ENCODE measurements at places on chromosomes 12 and 14.

DNA sequence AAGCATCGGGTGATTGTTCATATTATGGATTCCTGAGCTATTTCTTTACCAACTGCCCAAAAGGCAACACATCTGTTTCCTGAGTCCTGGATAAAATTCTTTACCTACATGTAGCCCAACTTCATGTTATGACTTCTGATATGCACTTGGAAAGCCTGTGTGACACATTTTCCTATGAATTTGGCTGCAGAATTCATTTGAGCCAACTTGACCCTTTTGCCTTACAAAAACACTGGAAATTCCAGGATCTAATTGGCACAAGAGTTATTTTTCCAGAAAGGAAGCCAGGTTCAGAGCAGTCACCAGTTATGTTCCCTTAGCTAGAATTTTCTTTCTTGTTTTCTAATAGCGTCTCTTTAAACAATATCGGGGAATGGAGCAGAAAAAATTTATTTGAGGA is 202.5 kb upstream of the LRIG3 start:
- DNase-seq: no peak

DNA sequence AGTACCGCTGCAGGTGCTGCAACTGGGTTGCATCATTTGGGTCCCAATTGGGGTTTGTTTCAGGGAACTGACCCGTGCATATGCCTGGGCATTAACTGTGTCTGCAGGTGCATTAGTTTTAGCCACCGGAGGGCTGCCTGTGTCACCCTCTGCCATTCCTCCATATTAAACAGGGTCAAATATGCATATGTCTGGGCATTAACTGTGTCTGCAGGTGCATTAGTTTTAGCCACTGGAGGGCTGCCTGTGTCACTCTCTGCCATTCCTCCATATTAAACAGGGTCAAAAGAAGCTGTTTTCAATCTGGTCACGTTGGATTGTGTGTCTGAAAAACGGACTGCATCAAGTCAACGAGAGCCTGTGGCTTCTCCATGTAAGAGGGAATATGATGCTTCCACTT is 1317.0 kb downstream of the TMEM121 start:
- DNase-seq: no peak

GRCh38 chr14:91118511-91119068 is 4.7 kb downstream of the DGLUCY start:
- no peak for DNase-seq

DNA sequence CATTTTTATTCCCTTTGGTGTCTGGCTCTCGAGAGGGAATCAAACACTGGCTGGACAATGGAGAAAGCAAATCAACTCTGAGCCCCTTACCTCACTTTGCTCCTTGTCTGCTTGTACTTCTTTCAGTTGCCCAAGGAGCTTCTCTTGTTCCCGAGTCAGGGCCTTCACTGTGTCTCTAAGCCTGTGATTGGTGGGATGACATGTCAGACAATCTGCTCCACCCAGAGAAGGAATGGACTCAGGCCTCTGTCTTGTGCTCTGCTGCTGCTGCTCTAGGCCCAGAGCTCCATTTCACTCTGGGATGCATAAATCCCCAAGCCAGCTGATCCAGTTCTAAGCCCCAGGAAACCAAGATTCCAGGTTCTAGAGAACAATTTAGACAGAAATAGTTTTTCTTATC is 7.6 kb downstream of the CALCOCO1 start:
- no peak for DNase-seq

GRCh38 chr12:7054925-7055324 is 5.6 kb upstream of the C1S start:
- DNase-seq: no peak

GRCh38 chr14:106207316-106207715 is 680.9 kb downstream of the TMEM121 start:
- no peak for DNase-seq

- peak; percentile 47 for DNase-seq
These were observed 58.1 kb downstream of the PLEKHG3 start for GRCh38 chr14:64762044-64763034.

GRCh38 chr12:69779928-69780327 is 41.3 kb downstream of the RAB3IP start:
- DNase-seq: no peak

- no peak for DNase-seq
These were observed 172.5 kb upstream of the ARID2 start for GRCh38 chr12:45557016-45557415.

DNA sequence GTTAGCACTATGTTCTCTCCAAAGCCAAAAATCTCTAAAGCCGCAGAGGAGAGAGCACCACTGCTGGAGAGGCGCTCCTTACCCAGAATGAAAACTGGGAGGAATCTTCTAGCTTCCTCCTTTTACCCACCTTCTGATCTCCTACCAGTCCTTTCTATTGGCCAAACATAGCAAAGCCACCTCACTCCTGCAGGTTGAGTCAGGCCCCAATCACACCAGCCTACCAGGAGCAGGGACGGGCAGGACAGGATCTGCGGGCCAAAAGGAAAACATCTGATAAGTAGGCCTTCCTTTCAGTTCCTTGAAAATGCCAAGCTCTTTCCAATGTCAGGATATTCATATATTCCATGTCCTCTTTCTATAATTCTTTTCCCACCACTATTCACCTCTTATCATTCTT is 197.7 kb upstream of the CNOT2 start:
- no peak for DNase-seq

- DNase-seq: no peak
These were observed 1.4 kb downstream of the LETMD1 start for GRCh38 chr12:51049525-51049924.

DNA sequence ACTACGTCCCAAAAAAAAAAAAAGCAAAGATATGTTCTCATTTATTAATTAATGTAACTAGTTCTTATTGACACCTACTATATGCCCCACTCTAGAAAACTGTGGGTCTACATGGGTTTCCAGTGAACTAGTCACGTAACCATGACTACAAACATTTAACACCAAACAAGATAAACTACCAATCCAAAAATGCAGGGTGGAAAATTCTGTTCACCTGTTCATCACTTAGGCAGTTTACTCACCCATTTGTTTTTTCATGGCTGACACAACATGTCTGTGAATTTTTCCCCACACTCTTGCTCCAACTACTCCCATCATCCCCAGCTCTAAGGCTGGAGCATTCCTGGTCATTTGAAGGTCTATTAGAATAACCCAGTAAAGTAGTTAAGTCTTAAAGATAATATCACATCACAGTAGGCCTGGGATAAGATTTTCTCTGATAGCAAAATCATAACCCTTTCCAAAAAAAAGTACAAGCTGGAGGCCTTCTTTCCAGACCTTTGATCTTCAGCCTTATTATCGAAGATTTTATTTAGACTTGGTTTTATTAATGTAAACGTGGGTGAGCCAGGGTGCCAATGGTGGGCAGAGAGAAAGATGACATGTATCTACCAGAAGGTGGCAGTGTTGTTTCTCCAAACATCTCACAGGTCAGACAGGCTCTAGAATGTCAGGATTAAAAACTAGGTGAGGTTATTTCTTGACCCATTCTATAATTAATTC is 61.6 kb upstream of the DAAM1 start:
- DNase-seq: peak; percentile 22

DNA sequence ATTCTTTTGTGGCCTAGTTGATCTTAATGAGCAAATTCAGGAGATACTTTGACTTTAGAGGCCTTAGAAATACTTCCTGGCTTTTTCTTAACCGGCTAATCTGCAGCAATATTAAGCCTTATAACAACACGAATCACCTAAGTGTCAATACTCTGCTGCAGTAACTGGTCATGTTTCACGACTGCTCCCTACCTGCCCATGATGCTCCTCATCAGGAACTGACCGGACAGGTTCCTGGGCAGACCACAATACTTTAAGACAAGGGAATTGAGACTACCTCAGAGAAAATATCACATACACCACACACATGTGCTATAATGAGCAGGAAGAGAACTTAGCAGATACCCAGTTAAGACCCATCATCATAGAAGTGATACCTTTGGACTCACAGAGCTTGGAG is 211.9 kb upstream of the BMP4 start:
- no peak for DNase-seq

DNA sequence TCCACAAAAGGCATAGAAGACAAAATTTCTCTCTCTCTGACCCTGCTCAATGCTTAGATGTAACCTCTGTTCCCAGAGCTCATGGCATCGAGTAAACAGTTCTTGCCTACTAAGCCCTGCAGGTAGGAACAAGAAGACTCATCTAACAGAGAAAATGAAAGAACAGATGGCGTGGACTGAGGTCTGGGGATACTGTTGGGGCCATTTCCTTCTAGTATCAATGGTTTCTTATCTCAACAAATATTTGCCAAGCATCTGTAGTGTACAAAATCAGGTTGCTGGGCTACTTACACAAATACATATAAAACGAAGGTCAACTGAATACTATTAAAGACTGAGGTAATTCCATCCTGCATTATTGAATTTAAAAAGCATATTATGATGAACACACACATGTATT is 93.3 kb downstream of the RIMBP2 start:
- DNase-seq: no peak

- DNase-seq: no peak
These were observed 69.9 kb downstream of the PLXNC1 start for GRCh38 chr12:94218233-94218632.

DNA sequence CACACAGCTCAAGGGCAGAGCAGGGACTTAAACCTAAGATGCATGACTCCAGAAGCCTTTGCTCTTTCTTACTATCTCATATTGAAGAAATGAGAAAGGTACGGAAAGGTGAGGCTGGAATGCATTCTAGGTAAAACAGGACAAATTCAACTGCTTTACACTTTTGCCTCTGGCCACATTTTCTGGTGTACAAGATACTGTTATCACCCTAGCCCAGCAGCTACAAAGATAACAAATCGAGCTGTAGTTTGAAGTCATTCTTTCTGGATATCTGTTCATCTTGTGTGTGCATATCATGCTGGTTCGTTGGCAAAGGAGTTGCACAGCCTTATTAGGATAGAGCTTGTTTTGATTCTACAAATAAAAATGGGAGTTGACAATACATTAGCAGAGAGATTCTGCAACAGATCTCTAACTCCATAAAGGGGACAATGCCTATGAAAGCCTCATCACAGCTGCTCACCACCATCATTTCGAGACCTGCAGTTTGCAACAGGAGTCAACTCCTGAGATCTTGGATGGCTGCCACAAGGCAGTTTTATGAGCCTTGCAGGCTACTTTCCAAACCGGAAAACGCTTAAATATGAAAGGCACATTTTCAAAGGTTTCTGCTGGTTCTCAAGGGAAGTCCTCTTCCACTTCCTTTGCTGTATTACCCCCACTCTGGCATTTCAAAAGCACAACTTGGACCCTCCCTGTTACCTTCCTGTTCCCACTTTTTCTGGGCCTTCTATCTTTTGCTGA is 64.9 kb downstream of the STXBP6 start:
- no peak for DNase-seq

GRCh38 chr12:96652870-96653269 is 163.5 kb downstream of the CFAP54 start:
- DNase-seq: no peak

DNA sequence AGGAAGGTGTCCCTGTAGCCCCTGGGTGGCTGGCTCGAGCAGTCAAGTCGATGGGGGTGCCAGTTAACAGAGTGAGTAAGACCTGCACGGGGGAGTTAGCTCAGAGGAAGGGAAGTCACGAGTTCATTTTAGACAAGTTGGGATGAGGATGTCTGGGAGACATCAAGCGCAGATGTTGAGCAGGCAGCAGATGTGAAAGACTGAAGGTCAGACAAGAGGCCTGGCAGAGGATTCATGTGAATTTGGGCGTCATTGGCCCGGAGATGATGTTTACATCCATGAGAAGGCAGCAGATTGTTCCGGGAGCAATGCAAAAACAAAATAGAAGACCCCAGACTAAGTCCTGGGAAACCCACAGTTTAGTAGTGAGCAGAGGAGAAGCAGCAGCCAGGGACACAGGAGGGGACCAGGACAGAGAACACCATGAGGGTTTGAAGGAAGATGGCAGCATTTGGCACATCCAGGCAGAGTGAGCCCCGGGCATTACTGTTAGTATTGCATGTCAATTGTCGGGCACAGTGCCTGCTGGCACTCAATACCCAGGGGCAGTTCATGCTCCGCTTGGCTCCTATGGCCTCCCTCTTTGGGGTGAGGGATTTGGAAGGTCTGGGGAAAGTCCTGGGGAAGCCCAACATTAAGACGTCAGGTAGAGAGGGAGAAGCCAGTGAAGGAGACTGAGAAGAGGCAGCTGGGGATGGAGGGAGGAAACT is 15.1 kb downstream of the LTBP2 start:
- no peak for DNase-seq

DNA sequence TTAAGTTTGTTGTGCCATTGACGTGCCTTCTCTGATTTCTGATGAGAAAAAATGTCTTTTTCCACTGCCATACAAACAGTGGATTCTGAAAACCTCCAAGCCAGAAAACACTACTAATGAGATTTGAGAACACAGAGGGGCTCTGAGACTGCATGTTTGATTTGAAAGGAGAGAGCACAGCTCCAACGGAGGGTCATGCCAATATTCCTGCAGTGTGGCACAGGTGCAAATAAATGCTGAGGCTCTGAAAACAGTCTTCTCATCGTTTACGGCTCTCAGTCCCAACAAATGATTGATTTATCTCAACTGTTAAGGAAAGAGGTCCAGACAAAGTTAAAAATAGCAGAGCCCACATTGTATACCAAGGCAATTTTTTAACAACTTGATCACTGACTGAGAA is 128.7 kb downstream of the KCNH5 start:
- no peak for DNase-seq

DNA sequence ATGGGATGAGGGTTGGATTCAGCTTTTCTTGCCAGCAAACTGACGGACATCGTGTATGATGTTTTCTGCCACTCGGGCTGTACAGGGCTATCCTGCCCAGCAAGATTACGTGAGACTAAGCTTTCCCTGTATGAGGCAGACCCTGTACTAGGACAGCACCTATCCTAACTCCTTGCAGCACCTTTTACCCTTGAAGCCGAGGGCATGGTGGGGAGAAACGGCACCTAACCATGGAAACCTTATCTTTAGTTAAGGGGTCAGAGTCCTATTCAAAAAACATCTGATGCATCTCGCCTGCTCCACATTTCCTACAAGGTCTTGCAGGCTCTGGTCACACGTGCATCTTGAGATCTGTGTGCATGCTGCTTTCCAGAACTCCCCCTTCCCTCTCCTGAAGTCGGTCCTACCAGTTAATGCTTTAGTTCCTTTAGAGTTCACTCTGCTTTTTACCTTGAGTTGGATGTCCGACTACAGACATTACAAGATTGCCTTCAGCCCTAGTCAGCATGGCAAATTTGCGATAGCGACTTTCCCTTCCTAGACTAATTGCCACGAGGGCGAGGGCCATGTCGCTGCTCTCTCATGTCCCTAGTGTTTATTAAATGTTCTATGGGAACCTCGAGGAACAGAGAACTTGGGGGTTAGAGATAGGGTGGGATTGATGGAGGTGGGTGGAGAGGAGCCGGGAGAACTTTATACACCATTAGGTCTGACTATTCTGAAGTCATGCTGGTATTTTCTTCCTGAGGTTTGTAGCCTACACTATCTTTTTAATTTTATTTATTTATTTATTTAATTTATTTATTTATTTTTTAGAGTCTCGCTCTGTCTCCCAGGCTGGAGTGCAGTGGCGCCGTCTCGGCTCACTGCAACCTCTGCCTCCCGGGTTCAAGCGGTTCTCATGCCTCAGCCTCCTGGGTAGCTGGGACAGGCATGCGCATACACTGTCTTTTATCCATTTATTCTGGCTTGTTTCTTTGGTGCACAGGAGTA is 6.6 kb downstream of the RAN start:
- no peak for DNase-seq

- no peak for DNase-seq
These were observed 35.5 kb downstream of the HECTD1 start for GRCh38 chr14:31172084-31172483.

GRCh38 chr12:93895089-93895445 is 217.9 kb downstream of the CRADD start:
- no peak for DNase-seq

GRCh38 chr14:86712176-86712575 is 1182.2 kb downstream of the FLRT2 start:
- no peak for DNase-seq

- no peak for DNase-seq
These were observed 5.0 kb downstream of the MGST1 start for GRCh38 chr12:16352481-16352880.

All from activated CD4-positive, alpha-beta T cell treated with anti-CD3 and anti-CD28 coated beads for 4 hours (primary cell).